ENCODE measurements at places on chromosomes 11 and 22. TPM values are rescaled to one million over a fixed set of nuclear protein-coding genes. Genes with fewer than 3 reads are reported as not detected.

The HEPN1 gene
- not detected for total RNA-seq

The ZNF280B gene
- total RNA-seq, result 1.5 TPM

The KCNJ1 gene
- total RNA-seq, result not detected

The RBM7 gene
- 37.7 TPM for total RNA-seq

The CENPM gene
- total RNA-seq, result 1.8 TPM

The FAM180B gene
- not detected for total RNA-seq

The UBASH3B gene
- 21.4 TPM for total RNA-seq

The OVCH2 gene
- total RNA-seq, result under 0.01 TPM

The PYGM gene
- 0.36 TPM for total RNA-seq

The OR5B21 gene
- not detected for total RNA-seq

The MRGPRX3 gene
- not detected for total RNA-seq

The SORL1 gene
- total RNA-seq, result 0.36 TPM

The GLYATL1 gene
- not detected for total RNA-seq

The VWCE gene
- 6.2 TPM for total RNA-seq

The DNAJB7 gene
- not detected for total RNA-seq

The HNRNPUL2 gene
- total RNA-seq, result 13.0 TPM

The HOATZ gene
- total RNA-seq, result not detected

The FOXRED2 gene
- total RNA-seq, result 15.9 TPM

The UCP3 gene
- total RNA-seq, result 0.59 TPM
